AG04449 (cell line): ENCODE measurements at places on chromosomes 7 and 10.

- DNase-seq: no peak
These were observed 9.3 kb upstream of the OR6V1 start for GRCh38 chr7:143042790-143043271.

DNA sequence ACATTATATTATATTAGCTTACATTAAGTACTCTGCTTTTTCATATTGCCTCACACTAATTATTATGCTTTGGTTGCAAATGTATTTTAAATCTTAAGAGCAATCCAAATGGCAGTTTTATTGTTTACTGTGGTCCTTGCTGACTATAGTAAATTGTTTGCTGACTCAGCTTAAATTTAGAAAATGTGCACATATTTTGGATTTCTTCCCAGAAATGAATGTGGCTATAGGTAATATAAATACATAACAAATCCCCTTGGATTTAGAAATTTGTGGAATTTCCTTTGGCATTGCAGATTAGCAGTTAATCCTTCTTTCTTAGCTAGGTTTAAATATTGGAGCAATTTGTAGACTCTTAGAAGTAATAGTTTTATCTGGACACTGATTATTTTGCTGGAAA, 565.8 kb downstream of the NRG3 start:
- no peak for DNase-seq

DNA sequence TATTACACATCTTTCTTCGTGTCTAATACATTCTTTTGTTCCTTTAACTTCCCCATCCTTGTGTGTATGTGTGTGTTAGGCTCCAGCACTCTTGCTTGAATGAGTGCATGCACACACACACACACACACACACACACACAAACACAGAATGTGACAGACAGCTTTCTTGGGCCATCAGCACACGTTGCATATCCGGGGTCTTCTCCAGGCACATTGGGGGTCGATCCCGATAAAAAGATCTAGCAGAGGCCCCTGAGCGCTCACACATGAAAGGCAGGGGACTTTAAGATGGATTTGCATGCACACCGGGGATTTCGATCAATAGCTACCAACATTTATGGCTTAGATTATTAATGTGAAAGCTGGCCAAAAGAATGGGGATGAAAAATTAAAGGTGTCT, 4.5 kb downstream of the SKIDA1 start:
- DNase-seq: no peak

DNA sequence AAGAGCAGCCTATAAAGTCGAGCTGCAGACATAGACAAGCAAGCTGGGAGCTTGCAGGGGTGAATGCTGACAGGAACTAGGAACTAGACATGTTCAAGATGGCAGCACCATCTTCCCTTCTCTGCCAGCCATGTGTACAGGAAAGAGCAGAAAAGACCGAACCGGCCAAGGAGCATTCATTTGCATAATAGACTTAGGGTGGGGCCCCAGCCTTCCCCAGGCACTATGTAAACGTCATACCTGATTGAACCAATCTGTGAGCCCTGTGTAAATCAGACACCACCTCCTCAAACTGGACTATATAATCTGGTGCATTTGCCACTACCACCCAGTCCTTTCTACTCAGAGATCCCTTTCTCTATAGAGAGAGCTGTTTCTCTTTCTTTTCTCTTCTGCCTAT, 106.9 kb upstream of the FAM3C start:
- no peak for DNase-seq

DNA sequence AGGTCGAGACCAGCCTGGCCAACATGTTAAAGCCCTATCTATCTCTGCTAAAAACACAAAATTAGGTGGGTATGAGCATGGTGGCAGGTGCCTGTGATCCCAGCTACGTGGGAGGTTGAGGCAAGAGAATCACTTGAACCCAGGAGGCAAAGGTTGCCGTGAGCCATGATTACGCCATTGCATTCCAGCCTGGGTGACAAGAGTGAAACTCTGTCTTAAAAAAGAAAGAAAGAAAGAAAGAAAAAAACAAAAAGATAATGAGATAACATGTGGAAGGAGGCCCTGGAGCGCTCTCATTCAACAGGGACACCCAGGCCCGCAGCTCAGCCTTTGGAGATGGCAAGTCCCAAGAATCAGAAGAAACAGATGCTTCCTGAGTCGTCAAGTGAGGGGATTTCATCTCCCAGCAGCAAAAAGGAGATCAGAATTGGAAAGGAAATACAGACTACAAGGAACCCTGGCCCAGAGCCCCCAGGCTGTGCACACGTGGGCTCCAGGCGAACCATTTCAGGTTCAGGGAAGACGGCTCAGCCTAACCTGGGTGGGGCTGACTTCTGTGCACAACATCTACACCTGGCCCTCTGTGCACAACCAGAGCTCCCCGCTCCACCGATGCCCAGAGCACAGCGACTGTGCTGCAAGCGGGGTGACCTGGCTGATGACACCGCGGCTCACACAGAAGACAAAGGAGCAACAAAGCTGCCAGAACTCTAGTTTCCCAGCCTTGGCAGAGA, 33.3 kb downstream of the GNA12 start:
- DNase-seq: no peak

DNA sequence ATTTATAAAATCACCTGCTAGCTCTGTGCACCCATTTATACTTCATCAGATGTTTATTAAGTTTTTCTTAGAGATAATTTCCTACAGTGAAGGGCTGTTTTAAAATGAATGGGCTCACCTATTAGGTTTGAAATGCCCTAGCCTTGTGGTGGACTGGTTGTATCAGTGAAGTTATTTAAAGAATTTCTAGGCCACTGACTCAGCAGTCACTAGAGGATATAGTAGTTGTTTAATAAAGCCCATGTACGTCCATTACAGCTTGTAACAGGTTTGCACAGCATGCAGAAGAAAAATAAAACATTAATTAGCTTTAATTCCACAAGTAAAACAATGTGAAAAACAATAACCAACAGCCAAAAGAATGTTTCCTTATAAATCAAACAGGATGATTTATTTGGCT, 128.0 kb downstream of the RSU1 start:
- no peak for DNase-seq

- no peak for DNase-seq
These were observed 233.3 kb downstream of the LRRN3 start for GRCh38 chr7:111324228-111324627.

DNA sequence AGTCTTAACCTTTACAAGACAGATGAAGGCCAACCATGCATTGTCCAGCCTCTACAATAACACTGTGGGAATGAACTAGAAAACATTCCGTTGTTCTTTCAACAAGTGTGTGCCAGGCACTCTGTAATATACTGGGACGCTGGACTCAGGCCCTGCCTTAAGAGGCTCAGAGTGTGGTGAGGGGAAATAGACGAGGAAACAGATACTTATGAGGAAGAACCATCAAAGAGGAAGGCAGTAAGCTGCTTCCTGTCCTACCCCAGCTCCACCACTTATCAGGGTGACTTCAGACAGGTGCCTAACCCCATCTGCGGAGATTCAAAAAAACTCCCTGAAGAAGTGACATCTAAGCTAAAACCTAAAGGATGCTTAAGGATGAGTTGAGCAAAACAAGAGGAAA, 8.9 kb upstream of the TRIM8 start:
- no peak for DNase-seq

DNA sequence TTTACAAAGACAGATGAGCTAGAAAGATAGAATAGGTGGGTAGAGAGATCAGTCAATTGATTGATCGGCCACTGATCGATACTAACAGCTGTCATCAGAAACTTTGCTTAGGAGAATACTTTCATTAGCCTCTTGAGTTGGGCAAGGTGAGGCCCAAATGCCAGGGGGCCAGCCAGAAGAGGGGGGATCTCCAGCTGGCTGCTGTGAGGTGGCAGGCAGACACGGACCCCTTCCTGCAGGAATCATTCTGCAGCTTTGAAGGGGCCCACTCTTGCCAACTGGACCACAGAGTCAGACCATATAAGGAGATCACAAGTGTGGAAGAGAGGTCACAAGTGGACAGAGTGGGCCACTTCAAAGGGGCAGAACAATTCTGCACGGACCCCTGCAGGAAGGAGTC, 62.9 kb upstream of the DOCK1 start:
- no peak for DNase-seq

GRCh38 chr7:42445691-42446090, 208.7 kb upstream of the GLI3 start:
- DNase-seq: no peak

DNA sequence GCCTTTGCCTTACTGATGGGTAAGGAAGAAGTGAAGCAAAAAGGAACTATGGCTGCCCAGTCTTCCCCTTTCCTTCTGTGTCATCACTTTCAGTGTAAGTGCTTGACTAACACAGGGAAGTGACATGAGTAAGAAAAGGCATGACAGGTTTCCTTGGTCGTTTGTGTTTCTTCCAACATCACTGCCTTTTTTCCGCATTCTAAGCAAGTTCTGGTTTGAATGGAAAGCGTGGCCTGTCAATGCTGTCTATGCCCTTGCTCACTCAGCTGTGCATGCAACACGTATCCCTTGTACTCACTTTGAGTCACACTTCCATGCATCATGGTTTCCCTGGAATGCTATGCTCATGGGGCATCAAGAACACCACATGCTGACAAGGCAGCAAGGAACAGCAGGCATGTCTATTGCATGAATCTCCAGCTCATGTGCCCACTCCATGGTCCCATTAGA, 111.8 kb downstream of the OAT start:
- DNase-seq: no peak

DNA sequence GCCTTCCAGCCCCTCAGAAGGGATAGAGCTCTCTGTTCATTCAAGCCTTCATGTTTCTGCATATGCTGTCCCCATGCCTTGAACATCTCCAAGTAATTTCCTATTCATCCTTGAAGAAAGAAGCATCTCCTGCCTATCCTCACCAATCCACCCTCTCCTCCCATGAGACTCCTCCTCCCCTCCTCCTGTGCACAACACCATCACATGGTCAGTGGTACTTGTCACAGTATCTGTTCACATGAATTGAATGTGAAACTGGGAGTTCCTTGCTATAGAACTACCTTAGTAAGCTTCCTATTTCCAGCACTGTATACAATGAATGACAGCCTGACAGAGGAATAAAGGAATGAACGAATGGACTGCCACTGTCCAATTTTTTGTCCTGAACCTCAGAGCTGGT, 115.5 kb downstream of the GFRA1 start:
- DNase-seq: no peak

DNA sequence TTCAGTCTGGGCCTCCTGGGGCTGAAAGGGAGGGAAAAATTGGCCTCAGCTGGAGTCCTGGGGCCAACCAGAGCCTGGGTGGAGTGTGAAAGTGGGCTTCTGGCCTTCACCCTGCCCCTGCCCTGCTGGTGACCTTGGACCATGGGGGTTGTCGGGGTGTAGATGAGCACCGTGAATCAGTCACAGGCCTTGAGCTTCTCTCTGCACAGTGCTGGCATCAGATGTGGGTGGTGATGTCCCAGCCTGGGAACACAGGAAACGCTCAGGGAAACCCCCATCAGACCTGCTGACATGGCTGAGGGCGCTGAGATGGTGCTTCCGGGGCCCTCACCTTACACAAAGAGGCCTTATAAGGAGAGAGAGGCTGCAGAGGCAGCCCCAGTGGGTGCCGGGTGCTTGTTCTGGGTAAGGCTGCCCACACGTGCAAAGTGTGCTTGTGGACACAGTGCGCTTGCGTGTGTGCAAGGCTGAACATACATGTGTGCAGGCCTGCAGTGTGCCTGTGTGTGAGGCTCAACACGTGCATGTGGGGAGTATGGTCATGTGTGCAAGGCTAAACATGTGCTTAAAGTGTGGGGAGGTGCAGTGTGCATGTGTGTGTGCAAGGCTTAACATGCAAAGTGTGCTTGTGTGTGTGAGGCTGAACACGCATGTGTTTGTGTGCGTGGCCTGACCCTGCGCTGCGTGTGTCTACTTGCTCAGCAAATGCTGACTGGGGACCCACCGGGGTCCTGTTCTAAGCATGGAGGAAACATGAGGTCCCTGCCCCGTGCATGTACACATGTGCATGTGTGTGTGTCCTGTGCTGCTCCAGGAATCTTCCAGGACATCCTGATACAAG, 6.5 kb downstream of the ARPC1B start:
- no peak for DNase-seq

DNA sequence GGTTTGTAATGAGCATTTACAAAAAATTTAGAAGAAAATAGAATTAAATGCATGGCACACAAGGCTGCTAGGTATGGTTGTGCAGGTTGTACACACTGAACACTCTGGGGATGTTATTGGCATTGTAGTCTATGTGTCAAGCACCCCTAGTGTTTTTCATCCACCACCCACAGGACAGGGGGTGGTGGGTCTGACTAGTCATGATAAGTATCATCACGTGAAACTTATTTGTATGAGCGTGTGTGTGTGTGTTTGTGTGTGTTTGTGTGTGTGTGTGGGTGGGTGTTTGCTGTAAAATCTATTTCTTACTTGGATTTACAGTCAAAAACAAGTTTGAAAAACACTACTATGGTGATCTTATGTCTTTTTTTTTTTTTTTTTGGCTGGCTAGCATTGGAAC, 66.5 kb downstream of the MAP3K8 start:
- no peak for DNase-seq

GRCh38 chr10:24041034-24041433, 167.9 kb upstream of the KIAA1217 start:
- DNase-seq: no peak

DNA sequence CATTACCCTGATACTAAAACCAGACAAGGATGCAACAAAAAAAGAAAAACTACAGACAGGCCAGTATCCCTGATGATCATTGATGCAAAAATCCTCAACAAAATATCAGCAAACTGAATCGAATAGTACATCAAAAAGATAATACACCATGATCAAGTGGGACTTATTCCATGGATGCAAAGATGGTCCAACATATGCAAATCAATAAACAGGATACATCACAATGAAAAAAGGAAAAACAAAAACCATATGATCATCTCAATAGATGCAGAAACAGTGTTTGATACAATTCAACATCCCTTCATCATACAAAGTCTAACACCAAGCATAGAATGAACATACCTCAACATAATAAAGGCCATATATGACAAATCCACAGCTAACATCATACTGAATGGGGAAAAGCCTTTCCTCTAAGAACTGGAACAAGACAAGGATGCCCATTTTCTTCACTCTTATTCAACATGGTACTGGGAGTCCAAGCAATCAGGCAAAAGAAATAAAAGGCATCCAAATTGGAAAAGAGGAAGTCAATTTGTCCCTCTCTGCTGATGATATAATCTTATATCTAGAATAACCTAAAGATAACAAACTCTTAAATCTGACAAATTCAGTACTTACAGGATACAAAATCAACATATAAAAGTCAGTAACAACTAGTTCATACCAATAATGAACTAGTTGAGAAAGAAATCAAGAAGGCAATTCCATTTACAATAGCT, 48.8 kb upstream of the ASAH2 start:
- no peak for DNase-seq
